Hepatic stellate cell (primary cell): ENCODE measurements at places on chromosomes 7 and 10.

GRCh38 chr10:74766501-74766900, 59.9 kb upstream of the KAT6B start:
- no peak for DNase-seq

- no peak for DNase-seq
Measured at GRCh38 chr10:30254926-30255325, 94.2 kb downstream of the MTPAP start.

GRCh38 chr7:108911016-108911415, 341.3 kb downstream of the DNAJB9 start:
- DNase-seq = no peak

- no peak for DNase-seq
Measured at GRCh38 chr7:40305229-40305628, 170.4 kb downstream of the SUGCT start.

DNA sequence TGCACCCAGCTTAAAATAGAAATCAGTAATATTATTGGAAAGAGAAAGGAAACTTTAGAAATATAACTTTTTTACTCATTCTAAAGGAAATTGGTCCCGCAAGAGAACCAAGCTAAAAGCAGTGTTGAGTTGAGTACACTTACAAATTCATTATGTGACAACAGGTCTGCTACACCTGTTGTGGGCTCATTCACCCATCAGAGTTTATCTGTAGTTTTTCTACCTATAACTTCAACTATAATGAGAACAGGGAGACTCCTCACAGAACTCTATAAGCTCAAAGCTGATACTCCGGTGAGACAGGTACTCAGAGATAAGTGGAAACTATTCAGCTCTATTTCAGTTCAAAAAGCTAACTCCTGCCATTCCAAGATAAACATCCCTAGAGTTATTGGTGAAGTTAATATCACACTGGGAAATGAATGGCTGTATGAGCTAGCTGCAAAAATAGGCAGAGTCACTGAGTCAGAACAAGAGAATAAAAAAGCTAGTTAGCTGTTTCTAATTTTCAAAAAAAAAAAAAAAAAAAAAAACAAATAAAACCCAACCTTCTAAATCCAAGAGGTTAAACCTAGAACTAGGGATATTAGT, 121.3 kb downstream of the PPP1R3A start:
- no peak for DNase-seq

DNA sequence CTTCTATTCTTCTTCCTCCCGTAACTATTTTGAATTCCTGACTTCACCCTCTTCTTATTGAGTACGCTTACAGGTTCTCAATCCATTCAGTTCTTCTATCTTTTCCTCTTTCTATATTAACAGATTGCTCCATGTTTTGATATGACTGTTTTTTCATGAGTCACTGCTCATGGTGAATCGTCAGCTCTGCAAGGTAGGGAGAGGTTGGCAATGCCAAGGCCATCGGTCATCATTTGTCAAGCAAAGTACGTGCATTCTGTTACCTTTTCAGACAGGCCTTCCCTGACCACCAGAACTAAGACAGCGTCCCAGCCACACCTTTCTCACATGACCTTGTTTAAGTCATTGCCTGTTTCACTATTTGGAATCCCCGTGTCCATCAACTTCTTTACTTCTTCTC, 1001.9 kb upstream of the SORCS1 start:
- DNase-seq = no peak
